ENCODE measurements at places on chromosomes 16 and 17. TPM values are rescaled to one million over a fixed set of nuclear protein-coding genes. Genes with fewer than 3 reads are reported as not detected.

KRTAP4-9 gene
- not detected for polyA plus RNA-seq

PLEKHM1 gene
- polyA plus RNA-seq: 13.1 TPM

GPR179 gene
- not detected for polyA plus RNA-seq

KRT33A gene
- not detected for polyA plus RNA-seq

SRL gene
- 56.4 TPM for polyA plus RNA-seq

CCL7 gene
- not detected for polyA plus RNA-seq

TNFRSF13B gene
- not detected for polyA plus RNA-seq

CDH3 gene
- polyA plus RNA-seq: 211 TPM

RND2 gene
- polyA plus RNA-seq: 23.1 TPM

CD19 gene
- 1.3 TPM for polyA plus RNA-seq

SPG7 gene
- polyA plus RNA-seq: 110 TPM

MGAT5B gene
- 0.86 TPM for polyA plus RNA-seq

STAT5B gene
- 45.1 TPM for polyA plus RNA-seq

TLCD1 gene
- 7.2 TPM for polyA plus RNA-seq

DHX58 gene
- polyA plus RNA-seq: not detected

USP6 gene
- polyA plus RNA-seq: 0.53 TPM

DCXR gene
- 228 TPM for polyA plus RNA-seq

CD300E gene
- 0.34 TPM for polyA plus RNA-seq

MLYCD gene
- polyA plus RNA-seq: 9.9 TPM

CACNG5 gene
- polyA plus RNA-seq: not detected

NSRP1 gene
- polyA plus RNA-seq: 29.1 TPM

RASL10B gene
- 94.4 TPM for polyA plus RNA-seq

KRT20 gene
- polyA plus RNA-seq: not detected

SLC43A2 gene
- 2.5 TPM for polyA plus RNA-seq

CMTM1 gene
- 2.6 TPM for polyA plus RNA-seq

MSLN gene
- not detected for polyA plus RNA-seq

SLC5A11 gene
- not detected for polyA plus RNA-seq

TBC1D26 gene
- polyA plus RNA-seq: 8.9 TPM

EZH1 gene
- polyA plus RNA-seq: 34.9 TPM

KCNG4 gene
- polyA plus RNA-seq: not detected

Measured in cardiac muscle cell (in vitro differentiated cells and primary cell).